ENCODE measurements at places on chromosomes 7 and 10. TPM values are rescaled to one million over a fixed set of nuclear protein-coding genes. Genes with fewer than 3 reads are reported as not detected.

The PLEKHA1 gene
- total RNA-seq: 34.6 TPM

The HOXA7 gene
- not detected for total RNA-seq

The LAMB1 gene
- total RNA-seq: 101 TPM

The LOXL4 gene
- total RNA-seq: 0.21 TPM

The C7orf57 gene
- 0.90 TPM for total RNA-seq

The GRB10 gene
- 66.0 TPM for total RNA-seq

The GRM8 gene
- 2.1 TPM for total RNA-seq

The CPED1 gene
- total RNA-seq: 0.44 TPM

GRCh38 chr10:114405011-114405350, 679 bp upstream of the AFAP1L2 start:
- H3K27ac ChIP-seq: no peak overlapping the region
- H3K36me3 ChIP-seq: no peaks in the 10 kb centered on the region
- H3K4me3 ChIP-seq: peak overlapping the region; percentile 88
- no peak for DNase-seq
- H3K4me1 ChIP-seq: peaks cover 46% of the 10 kb centered on the region

- peak; percentile 56 for DNase-seq
- peaks cover 46% of the 10 kb centered on the region for H3K4me1 ChIP-seq
- H3K27ac ChIP-seq: no peak overlapping the region
These were observed 106.7 kb downstream of the TNS3 start for GRCh38 chr7:47474937-47475879.

GRCh38 chr7:70553364-70553763, 578.6 kb upstream of the GALNT17 start:
- no peak overlapping the region for H3K4me3 ChIP-seq
- no peak overlapping the region for H3K27ac ChIP-seq

GRCh38 chr7:99389772-99390171, 15.2 kb downstream of the ARPC1B start:
- H3K36me3 ChIP-seq: peaks cover 20% of the 10 kb centered on the region
- no peak for DNase-seq
- no peak overlapping the region for H3K4me3 ChIP-seq
- H3K27ac ChIP-seq: no peak overlapping the region
- no peaks in the 10 kb centered on the region for H3K27me3 ChIP-seq

GRCh38 chr7:46207931-46208634, 287.0 kb upstream of the IGFBP3 start:
- H3K27ac ChIP-seq: no peak overlapping the region
- DNase-seq: no peak
- no peak overlapping the region for H3K4me3 ChIP-seq
- H3K4me1 ChIP-seq: peaks cover 2% of the 10 kb centered on the region
- H3K36me3 ChIP-seq: no peaks in the 10 kb centered on the region

GRCh38 chr10:36638462-36639155, 486.8 kb upstream of the ANKRD30A start:
- H3K4me1 ChIP-seq: no peaks in the 10 kb centered on the region
- H3K27ac ChIP-seq: no peak overlapping the region
- H3K27me3 ChIP-seq: no peaks in the 10 kb centered on the region

DNA sequence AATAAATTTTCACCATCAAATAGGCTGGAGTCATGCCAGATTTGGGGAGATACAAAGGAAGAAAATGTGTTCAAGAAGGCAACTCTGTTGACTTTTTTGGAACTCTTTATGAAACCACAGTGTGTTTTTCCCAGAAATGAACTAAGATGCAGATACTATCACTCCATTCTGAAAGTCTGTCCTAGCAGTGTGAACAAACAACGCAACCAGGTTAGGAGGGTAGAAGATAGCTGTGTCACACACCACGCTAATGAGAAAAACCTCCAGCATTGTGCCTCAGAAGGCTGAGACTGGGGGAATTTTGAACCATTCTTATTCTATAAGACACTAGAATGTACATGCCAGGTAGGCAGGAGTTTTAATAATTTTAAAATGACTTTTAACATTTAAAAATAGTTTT, 15.9 kb upstream of the ATP6V0A4 start:
- H3K4me1 ChIP-seq: no peaks in the 10 kb centered on the region
- no peak overlapping the region for H3K27ac ChIP-seq
- no peak for DNase-seq

DNA sequence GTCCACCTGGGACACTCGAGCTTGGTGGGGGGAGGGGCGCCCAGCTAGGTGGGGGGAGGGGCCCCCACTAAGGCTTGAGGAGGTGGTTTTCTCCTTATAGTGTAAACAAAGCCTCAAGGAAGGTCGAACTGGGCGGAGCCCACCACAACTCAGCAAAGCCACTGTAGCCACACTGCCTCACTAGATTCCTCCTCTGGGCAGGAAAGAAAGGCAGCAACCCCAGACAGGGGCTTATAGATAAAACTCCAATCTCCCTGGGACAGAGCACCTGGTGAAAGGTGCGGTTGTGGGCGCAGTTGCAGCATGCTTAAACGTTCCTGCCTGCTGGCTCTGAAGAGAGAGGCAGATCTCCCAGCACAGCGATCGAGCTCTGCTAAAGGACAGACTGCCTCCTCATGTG, 133.1 kb downstream of the SNX13 start:
- peaks cover 28% of the 10 kb centered on the region for H3K4me1 ChIP-seq
- H3K27ac ChIP-seq: peak overlapping the region; percentile 85
- H3K27me3 ChIP-seq: no peaks in the 10 kb centered on the region
- peak; percentile 53 for DNase-seq
- no peak overlapping the region for H3K4me3 ChIP-seq
- peaks cover 19% of the 10 kb centered on the region for H3K36me3 ChIP-seq

DNA sequence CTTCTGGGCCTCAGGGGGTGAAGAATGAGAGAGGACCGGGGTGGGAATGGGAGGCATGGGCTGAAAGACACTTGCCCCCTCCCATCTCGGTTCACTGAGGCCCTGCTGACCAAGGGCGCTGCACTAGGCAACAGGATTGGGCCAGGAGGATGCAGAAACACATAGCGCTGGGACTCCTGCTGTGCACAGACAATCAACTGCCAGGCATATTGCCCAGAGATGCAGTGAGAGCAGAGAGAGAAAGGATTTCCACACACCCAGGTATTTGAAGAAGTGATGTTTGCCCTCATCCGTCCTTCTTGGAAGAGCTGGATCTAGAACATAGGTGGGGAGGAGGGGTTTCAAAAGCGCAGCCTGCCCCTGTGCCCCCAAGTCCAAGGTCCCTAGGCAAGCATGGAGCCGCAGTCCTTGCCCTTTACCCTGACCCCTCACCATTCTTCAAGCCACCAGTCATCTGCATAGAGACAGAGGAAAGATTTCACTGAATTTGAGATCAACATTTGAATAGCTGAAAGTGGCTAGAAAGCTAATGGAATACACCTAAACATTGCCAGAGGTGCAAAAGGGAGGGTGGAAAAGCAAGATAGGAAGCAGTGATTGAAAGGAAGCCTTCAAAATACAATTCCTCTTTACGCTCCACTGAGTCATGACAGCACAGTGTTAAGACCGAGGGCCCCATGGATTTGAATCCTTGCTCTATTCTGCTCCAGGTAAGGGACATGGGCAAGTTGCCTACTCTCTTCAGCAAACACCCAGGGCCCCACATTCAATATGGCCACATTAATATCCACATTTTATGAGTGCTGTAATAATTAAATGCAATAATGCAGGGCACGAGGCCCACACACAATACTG, 44.2 kb upstream of the TNS3 start:
- H3K27me3 ChIP-seq: no peaks in the 10 kb centered on the region
- DNase-seq: peak; percentile 33
- H3K27ac ChIP-seq: 0 out of 2 replicates have a peak overlapping the region, but pooled peaks have one; percentile 15
- no peak overlapping the region for H3K4me3 ChIP-seq
- H3K36me3 ChIP-seq: peaks cover 7% of the 10 kb centered on the region

GRCh38 chr10:51035344-51035743, 38.9 kb upstream of the PRKG1 start:
- peak overlapping the region; percentile 50 for H3K27ac ChIP-seq
- peaks cover 44% of the 10 kb centered on the region for H3K4me1 ChIP-seq
- H3K36me3 ChIP-seq: no peaks in the 10 kb centered on the region
- DNase-seq: peak; percentile 24
- H3K4me3 ChIP-seq: peak overlapping the region; percentile 2

- H3K4me1 ChIP-seq: peaks cover 41% of the 10 kb centered on the region
- no peaks in the 10 kb centered on the region for H3K36me3 ChIP-seq
- no peak overlapping the region for H3K4me3 ChIP-seq
- DNase-seq: no peak
- no peaks in the 10 kb centered on the region for H3K27me3 ChIP-seq
These were observed 39.6 kb downstream of the GLI3 start for GRCh38 chr7:42197451-42197850.

DNA sequence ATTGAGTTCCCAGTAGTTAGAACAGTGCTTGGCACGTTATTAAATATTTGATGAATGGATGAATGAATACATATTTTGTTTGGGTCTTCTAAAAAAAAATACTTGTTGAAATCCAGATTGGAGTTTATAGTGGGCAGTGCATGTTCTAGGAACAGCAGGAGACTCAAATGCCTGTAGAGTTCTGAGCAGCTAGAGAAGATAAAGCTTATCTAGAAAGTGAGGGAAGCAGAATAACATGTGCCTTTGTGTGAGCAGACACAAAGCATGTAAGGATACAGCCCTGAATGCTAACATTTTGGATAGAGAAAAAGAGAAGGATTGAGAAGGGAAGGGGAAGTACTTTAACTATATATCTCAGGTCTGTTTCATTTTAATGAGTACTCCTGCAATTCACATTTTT, 71.9 kb downstream of the SRI start:
- H3K27ac ChIP-seq: no peak overlapping the region
- H3K36me3 ChIP-seq: no peaks in the 10 kb centered on the region
- H3K27me3 ChIP-seq: no peaks in the 10 kb centered on the region
- H3K4me3 ChIP-seq: no peak overlapping the region

DNA sequence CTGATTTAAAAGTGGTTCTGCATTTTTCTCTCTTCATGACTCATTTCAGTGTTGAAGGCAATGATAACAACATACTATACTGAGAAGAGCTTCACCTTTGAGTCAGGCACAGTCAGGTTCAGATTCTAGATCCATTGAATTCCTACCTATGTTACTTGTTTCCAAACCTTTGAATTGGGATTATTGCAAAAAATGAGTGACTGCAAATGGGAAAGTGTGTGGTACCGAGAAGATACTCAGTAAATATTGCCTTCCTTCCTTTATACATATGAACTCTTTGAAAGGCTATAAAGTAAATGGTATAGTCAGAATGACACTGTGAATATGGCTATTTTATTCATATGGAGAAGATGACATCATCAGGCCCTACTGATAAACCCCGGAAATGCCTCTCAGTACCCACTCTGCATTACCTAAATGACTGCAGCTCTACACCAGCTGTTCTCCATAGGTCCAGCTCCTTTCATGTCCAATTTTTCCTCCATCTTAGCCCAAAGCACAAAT, 66.7 kb upstream of the FGL2 start:
- H3K4me3 ChIP-seq: no peak overlapping the region
- H3K36me3 ChIP-seq: no peaks in the 10 kb centered on the region
- no peaks in the 10 kb centered on the region for H3K4me1 ChIP-seq
- H3K27ac ChIP-seq: no peak overlapping the region

GRCh38 chr7:78232806-78233205, 434.2 kb downstream of the PHTF2 start:
- no peaks in the 10 kb centered on the region for H3K27me3 ChIP-seq
- peaks cover 16% of the 10 kb centered on the region for H3K36me3 ChIP-seq
- 0 out of 2 replicates have a peak overlapping the region, but pooled peaks have one; percentile 1 for H3K27ac ChIP-seq
- DNase-seq: no peak

- H3K4me1 ChIP-seq: no peaks in the 10 kb centered on the region
- H3K4me3 ChIP-seq: no peak overlapping the region
- peaks cover 68% of the 10 kb centered on the region for H3K36me3 ChIP-seq
These were observed 87.8 kb downstream of the SPDYE5 start for GRCh38 chr7:75579899-75580298.

GRCh38 chr10:128067691-128068397, 58.4 kb downstream of the MKI67 start:
- no peak overlapping the region for H3K27ac ChIP-seq
- peaks cover 23% of the 10 kb centered on the region for H3K4me1 ChIP-seq
- H3K36me3 ChIP-seq: no peaks in the 10 kb centered on the region
- no peak overlapping the region for H3K4me3 ChIP-seq

GRCh38 chr7:132965951-132966350, 115.9 kb downstream of the CHCHD3 start:
- H3K27ac ChIP-seq: no peak overlapping the region
- no peak for DNase-seq
- H3K36me3 ChIP-seq: no peaks in the 10 kb centered on the region
- no peaks in the 10 kb centered on the region for H3K27me3 ChIP-seq
- H3K4me1 ChIP-seq: peaks cover 43% of the 10 kb centered on the region

- peak overlapping the region; percentile 49 for H3K4me3 ChIP-seq
- peaks cover 71% of the 10 kb centered on the region for H3K4me1 ChIP-seq
- H3K36me3 ChIP-seq: peaks cover 3% of the 10 kb centered on the region
- no peaks in the 10 kb centered on the region for H3K27me3 ChIP-seq
- DNase-seq: no peak
These were observed 38.9 kb downstream of the BMPR1A start for GRCh38 chr10:86795353-86795752.

GRCh38 chr7:157320608-157320980, 16.2 kb upstream of the DNAJB6 start:
- peaks cover 38% of the 10 kb centered on the region for H3K4me1 ChIP-seq
- H3K27ac ChIP-seq: peak overlapping the region; percentile 96
- H3K4me3 ChIP-seq: peak overlapping the region; percentile 62
- H3K27me3 ChIP-seq: no peaks in the 10 kb centered on the region

DNA sequence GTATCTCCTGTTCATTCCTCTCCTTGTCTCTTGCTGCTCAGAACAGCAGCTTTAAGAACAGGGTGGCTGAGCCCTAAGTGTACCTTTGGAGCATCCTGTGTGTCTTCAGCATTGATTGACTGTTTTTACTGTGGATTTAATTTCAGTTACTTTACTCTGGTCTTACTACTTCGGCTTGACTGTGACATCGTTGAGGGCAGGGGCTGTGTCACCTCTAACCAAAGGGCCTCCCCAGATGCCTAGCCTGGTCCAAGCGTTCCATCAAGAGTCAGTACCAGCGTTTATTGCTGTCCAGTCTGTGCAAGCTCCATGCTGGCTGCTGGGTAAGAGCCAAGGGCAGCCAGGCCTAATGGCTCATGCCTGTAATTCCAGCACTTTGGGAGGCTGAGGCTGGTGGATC, 32.4 kb downstream of the CCM2 start:
- H3K27me3 ChIP-seq: no peaks in the 10 kb centered on the region
- peaks cover 5% of the 10 kb centered on the region for H3K36me3 ChIP-seq
- DNase-seq: no peak
- peaks cover 32% of the 10 kb centered on the region for H3K4me1 ChIP-seq
- H3K27ac ChIP-seq: peak overlapping the region; percentile 68

DNA sequence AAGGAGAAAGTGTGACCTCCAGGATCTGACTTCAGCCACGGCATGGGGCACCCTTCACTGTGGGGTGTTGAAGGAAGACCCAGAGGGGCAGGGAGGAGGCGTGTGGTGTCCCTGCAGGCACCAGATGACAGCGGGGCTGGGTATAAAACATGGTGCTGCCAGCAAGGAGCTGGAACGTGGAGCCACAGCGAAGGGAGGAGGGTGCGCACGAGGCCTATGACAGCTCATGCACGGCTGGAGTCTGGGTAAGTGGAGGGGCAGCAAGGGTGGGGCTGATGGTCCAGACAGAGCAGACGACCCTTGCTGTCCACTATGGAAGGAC, 27.8 kb upstream of the FOXL3 start:
- peaks cover 21% of the 10 kb centered on the region for H3K27me3 ChIP-seq
- H3K4me3 ChIP-seq: no peak overlapping the region
- peaks cover 68% of the 10 kb centered on the region for H3K36me3 ChIP-seq
- DNase-seq: no peak
- no peak overlapping the region for H3K27ac ChIP-seq
- no peaks in the 10 kb centered on the region for H3K4me1 ChIP-seq

GRCh38 chr7:124764051-124764846, 1.3 kb downstream of the GPR37 start:
- peaks cover 23% of the 10 kb centered on the region for H3K27me3 ChIP-seq
- peak overlapping the region; percentile 91 for H3K4me3 ChIP-seq
- H3K4me1 ChIP-seq: peaks cover 31% of the 10 kb centered on the region
- DNase-seq: peak; percentile 22
- no peak overlapping the region for H3K27ac ChIP-seq
